ENCODE measurements at places on chromosomes 1 and 21.

DNA sequence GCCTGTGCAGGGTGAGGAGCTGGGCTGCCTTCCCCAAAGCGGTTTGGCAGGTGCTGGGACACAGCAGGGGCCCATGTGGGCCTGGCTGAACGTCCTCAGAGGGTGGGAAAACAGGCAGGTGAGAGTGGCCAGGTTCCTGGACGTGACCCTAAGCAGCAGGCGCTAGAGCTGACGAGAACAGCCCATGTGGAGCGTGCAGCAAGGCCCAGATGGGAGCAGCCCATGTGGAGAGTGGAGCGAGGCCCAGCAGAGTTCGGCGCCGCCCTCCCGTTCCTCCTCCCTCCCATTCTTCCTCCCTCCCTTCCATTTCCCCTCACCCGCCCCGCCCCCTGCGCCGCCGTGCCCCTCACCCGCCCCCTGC is 314.4 kb upstream of the VAMP3 start:
- DNase-seq, result no peak

GRCh38 chr1:32632829-32633228 is 17.5 kb downstream of the ZBTB8OS start:
- DNase-seq, result no peak

DNA sequence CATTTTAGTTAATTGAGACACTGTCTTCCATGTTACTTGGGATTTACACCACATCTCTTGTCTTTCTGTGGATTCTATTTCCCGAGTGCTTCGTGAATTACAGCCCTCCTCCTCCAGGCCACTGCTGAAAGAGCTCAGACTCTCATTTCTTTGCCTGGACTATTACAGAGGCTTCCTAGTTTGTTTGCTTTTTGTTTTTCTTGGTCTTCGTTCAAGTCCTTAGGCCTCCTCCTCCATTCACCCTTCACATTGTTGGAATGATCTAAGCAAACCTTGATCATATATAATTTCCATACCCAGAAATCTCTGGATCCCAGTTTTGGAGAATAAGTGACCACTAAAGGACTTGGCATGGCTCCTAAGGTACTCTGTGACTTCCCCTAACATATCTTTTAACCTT is 94.1 kb downstream of the CNIH3 start:
- DNase-seq, result no peak

GRCh38 chr1:77040826-77041225 is 173.5 kb downstream of the ST6GALNAC5 start:
- DNase-seq, result no peak

- no peak for DNase-seq
Observed at GRCh38 chr1:63795455-63795854, 21.6 kb downstream of the ROR1 start.

- no peak for DNase-seq
Observed at GRCh38 chr1:109631513-109632505, 12.2 kb downstream of the AMPD2 start.

- DNase-seq, result no peak
Observed at GRCh38 chr1:67404212-67404620, 26.0 kb downstream of the SERBP1 start.

DNA sequence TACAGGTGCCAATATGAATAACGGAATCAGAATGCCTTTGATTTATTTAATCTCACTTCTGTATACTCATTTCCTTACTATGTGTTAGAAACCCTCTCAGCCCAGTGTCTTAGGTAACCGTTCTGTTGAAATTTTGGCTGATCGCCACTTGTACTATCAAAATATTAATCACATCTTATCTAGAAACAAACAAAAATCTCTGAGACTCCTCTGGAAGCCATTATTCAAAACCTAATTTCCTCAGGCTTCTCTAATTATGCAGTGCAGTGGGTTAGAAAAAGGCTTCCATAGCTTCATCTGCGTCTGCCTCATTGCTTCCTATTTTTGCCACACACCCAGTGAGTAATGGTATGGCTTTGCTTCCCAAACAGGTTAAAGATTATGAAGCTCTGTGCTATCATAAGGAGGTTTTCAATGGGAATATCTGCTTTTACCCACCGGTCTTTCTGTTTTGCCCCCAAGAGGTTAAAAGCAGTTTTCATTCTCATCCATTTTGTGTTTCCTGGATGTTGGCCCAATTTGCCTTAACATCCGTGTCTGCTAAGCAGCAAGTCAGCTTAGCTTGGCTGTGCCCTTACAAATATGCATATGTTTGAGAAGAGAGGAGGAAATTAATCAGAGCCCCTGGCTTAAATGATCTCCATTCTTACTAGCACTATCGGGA is 129.6 kb downstream of the RYR2 start:
- DNase-seq, result no peak

- no peak for DNase-seq
Observed at GRCh38 chr1:227374846-227375245, 56.6 kb upstream of the CDC42BPA start.

DNA sequence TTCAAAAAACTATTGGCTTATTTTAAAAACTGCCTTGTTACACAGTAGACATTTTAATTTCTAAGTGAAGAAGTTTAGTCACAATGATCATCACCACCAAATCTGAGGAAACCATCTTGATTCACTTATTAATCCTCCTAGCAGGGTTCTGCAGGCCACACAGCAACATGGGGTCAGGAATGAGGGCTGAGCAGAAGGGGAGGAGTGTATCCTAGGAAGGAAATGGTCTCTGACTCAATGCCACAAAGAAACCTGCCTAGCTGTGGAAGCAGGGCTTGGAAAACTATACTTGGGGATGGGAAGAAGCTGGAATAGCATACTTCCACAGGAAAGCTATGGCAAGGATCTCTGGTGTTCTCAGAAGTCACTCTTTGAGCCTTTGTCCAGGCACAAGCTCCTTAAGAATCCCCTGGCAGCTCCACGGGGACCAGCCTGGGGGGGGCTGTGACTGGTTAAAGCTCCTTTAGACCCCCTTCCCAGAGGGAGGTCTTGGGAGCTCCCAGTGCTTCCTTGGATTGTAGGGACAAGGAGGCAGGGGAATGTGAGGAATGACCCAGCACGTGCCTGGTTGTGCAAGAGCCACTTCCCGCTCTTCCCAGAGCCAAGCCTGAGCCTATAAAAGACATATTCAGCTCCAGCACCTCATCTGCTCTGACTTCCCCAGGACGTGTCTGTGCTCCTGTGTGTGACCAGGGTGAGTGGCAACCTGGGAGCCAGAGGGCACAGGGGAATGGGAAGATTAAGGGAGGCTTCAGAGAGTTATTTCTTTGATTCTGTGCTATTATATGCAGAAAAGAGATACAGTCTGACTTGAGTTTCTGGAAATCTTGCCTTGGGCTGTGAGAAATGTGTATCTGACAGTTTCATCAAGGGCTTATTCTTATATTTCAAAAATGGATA is at the start of gene LCE2A:
TSS of gene LCE2A (plus strand) at position 645 of the 900 bp plus-strand sequence. CDS start 557 bp downstream, outside the sequence.
- DNase-seq, result no peak

DNA sequence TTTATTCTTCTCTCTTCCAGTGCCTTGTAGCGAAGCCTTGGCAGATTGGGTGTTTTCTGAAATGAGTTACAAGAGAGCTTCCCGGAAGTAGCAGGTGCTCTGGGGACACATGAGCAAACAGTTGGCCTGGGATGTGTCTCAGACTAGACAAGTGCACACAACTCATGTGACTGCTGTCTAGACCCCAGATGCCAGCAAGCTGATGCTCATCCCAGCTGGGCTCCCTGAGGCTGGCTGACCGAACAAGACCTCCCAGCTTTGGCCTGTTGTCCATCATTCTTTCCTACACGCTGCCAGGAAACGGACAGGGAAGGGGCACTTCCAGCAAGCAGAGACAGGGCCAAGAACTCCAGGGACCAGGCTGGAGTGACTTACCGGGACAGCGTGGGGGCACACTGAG is 18.7 kb upstream of the CSF1 start:
- no peak for DNase-seq

- no peak for DNase-seq
Observed at GRCh38 chr1:246687002-246687401, 37.2 kb upstream of the SCCPDH start.

- no peak for DNase-seq
Observed at GRCh38 chr1:41681331-41682098, 197.0 kb upstream of the EDN2 start.

DNA sequence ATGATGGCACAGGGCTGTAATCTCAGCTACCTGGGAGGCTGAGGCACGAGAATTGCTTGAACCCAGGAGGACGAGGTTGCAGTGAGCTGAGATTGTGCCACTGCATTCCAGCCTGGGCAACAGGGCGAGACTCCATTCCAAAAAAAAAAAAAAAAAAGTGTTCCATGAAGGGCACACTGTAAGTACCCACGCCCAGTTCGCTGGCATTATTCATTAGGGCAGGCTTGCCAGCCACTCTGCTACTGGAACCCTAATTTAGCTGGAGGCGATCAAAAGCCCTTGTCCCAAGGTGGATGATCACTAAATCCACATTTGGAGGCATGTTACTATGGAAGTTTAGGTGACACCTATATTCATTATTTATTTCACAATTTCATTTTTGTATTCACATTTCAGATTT is 5.0 kb downstream of the IFNLR1 start:
- no peak for DNase-seq

DNA sequence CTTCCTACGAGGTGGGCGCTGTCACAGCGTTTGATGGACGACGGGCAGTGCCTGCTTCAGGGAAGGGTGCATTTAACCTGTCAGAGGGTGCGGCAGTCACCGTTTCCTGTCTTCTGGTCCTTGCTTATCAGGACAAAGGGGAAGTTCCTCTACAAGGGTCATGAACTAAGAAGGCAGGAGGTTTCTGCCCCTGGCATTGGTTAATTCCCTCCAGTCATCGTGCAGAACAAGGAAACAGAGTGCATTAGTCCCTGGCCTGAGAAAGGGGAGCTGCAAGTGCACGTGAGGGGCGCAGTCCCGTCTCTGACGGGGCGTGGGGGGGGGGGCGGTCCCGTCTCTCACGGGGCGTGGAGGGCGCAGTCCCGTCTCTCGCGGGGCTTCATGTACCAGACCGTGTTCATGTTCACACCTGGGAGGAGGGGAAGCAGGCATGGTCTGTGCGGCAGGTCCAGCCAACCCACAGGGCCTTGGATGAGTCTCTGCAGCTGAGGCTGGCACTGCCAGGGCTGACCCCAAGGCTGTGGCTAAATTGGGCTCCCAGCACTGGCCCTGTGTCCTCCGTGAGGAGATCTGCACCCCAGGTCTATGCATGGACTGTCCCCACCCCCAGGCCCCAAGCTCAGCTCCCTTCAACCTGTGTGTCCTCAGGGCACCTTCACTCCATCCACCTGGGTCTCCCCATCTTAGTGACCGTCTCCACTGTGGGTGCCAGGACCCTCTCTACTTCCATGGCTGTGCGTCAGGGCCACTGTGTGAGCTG is 89.2 kb upstream of the COL6A1 start:
- DNase-seq, result no peak

DNA sequence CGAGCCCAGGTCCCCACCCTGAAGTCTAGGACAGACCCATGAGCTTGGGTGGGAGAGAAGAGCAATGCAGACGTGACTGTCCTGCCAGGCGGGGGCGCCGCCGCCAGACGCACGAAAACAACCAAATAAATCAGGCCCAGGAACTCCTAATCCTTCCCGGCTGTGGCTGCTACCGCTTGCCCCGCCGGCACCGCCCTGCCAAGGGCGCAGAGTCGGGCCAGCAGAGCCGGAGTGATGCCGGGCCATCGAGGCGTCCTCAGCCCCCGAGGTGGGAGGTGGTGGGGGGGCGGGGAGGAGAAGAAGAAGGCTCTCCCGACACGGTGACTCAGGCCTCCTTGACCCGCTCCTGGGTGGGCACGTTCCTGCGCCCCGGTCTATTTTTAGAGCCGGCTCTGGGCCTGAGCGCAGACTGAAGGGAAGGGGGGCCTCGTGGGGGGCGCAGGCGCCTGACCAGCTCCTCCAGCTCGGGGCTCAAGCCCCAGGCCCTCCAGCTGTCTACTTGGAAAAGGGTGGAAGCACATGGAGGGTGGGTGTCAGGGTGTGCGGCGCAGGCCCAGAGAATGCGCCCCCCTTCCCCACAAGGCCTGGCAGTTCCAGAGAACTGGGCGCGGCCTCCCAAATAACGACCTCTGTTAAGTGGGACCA is 10.7 kb upstream of the COL16A1 start:
- DNase-seq, result no peak

DNA sequence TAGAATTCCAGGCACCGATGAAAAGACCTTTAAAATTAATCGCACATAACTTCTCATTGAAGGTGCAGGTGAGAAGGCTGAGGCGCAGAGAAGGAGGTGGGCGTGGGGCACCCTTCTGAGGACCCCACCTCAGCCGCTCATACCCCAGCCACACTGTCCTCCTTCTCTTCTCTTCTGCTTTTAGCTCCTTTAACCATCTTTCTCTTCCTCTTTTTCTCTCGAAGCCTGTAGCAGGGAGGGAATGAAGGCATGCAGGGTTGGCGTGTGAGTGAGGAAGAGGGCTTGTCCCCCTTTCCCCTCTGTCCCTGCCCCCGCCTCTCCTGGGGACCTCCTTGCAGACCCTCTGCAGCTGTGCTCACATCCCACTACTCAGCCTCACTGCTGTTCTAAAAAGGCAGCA is 57.8 kb upstream of the CACNA1E start:
- DNase-seq, result no peak

GRCh38 chr1:96771847-96772246 is 50.3 kb downstream of the PTBP2 start:
- no peak for DNase-seq

GRCh38 chr21:20592463-20592862 is 405.7 kb upstream of the NCAM2 start:
- DNase-seq, result no peak

GRCh38 chr1:242448910-242449645 is 75.4 kb downstream of the PLD5 start:
- no peak for DNase-seq

- no peak for DNase-seq
Observed at GRCh38 chr1:218317061-218317460, 28.1 kb upstream of the TGFB2 start.

DNA sequence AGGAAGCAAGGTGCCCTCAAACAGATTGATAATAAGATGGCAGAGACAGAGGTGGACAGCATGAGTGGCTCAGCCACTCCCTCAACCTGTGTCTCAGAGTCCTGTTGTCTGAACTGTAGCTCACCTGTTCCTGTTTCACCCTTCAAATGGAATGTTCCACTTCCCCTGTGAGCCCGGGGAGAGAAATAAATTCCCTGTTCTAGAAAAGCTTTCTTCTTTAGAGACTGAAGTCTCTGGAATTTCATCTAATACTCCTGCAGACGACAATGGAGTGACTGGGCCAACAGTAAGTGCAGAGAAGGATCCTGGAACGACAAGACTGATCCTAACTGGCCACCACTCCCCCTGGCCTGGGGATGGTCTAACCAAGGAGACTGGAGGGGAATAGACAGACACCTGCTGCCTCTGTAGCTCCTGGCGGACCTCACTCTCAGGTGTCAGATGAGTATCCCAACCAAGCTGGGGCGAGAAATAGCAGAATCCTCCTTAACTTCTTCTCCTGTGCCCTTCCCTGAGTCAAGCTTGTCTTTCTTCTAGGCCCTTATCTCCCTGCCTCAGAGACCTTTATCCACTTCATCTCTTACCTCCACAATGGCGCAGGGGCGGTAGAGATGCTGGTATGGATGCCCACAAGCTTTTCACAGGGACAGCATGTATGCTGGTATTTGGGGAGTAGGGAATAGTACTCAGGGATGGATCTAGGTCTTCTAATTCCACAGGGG is 45.4 kb downstream of the PLEKHA6 start:
- DNase-seq, result no peak

- no peak for DNase-seq
Observed at GRCh38 chr1:234768569-234769283, 158.7 kb upstream of the IRF2BP2 start.

GRCh38 chr1:96374076-96374762 is 347.4 kb upstream of the PTBP2 start:
- no peak for DNase-seq

GRCh38 chr21:31236528-31236927 is 107.5 kb downstream of the TIAM1 start:
- DNase-seq, result no peak

- DNase-seq, result no peak
Observed at GRCh38 chr1:197618061-197618460, 157.2 kb downstream of the DENND1B start.

GRCh38 chr1:35231287-35231686 is 37.2 kb upstream of the ZMYM4 start:
- DNase-seq, result no peak
